ENCODE measurements at places on chromosomes 3 and 15.

DNA sequence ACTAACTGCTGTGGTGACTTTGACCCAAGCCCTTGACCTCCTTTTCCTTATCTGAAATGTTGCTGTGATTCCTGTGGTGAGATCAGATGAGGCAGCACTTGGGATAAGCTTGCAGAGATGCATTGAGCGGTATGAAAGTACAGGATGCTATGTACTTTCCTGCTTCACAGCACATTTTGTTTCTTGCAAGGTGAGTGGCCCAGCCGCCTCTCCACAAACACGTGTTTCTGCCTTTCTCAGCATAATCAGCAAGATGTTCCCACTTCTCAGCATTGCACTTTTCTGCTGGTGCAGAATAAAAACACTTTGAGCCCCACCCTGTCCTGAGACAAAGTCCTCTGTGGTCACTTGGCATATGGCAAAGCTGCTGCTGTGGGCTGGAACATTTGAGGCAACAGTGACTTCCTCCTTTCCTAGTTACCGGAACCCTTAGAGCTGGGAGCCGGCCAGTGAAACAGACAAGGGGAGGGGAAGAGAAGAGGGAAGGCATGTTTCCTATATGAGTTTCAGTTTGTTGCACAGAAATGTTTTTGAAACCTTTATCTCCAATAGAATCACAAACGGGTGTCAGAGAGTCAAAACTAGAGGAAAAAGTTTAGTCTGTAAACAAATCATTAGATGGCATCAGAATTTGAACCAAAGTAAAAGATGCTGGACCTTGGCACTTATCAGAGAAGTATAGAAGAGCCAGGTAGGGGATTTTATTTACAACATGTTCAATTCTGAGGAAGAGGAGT lies 5.0 kb downstream of the NUDT16 start:
- no peak overlapping the region for H3K4me3 ChIP-seq
- H3K27ac ChIP-seq: peak overlapping the region; percentile 38
- peaks cover 4% of the 10 kb centered on the region for H3K27me3 ChIP-seq
- H3K36me3 ChIP-seq: peaks cover 15% of the 10 kb centered on the region
- H3K4me1 ChIP-seq: peaks cover 27% of the 10 kb centered on the region

- H3K36me3 ChIP-seq: no peaks in the 10 kb centered on the region
- H3K4me1 ChIP-seq: no peaks in the 10 kb centered on the region
- DNase-seq: no peak
- H3K27ac ChIP-seq: no peak overlapping the region
These were observed 428.8 kb downstream of the PYDC2 start for GRCh38 chr3:191889756-191890155.

DNA sequence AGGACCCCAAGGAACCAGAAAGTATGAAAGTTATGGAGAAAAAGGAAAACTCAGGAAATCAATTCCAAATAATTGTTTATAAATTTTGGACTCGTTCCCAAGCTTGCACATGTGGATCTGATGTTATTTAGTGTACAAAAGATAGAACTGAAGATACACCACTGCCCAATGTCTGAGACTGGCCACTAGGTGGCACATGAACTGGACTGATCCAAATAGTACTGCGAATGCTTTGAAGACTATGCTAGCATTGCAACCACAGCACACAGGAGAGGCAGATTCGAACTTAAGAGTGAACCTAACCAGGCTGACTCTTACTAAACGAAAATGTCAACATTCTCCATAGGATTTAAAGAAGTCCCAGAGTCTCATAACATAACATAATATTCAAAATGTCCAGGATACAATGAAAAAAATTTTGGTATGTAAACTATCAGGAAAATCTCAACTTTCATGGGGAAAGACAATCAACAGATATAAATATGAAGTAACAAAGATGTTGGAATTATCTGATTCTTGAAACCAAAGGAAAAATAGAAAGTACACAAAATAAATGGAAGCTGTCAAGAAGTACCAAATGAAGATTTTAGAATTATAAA lies 596.7 kb downstream of the FGF12 start:
- DNase-seq: peak; percentile 26
- H3K36me3 ChIP-seq: no peaks in the 10 kb centered on the region
- no peaks in the 10 kb centered on the region for H3K27me3 ChIP-seq
- no peak overlapping the region for H3K4me3 ChIP-seq
- no peak overlapping the region for H3K27ac ChIP-seq
- no peaks in the 10 kb centered on the region for H3K4me1 ChIP-seq

DNA sequence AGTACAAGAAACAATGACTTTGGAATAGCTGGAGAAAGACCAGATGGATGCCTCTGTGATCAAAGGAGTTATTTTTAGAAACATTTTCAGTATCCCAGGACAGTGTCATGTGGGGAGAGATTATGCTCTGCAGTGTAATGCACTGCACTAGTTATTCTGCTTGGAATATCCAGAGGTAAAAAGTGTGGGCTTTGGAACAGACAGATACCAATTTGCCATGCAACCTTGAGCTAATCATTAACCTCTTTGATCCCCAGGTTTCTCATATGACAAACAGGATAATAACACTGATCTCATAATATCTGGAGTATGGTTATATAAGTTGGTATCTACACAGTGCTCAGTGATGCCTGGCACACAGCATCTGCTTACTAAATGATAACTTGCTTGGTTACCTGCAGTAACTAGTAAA lies 12.2 kb upstream of the SLC7A14 start:
- no peaks in the 10 kb centered on the region for H3K4me1 ChIP-seq
- no peak overlapping the region for H3K27ac ChIP-seq
- H3K27me3 ChIP-seq: no peaks in the 10 kb centered on the region
- H3K36me3 ChIP-seq: no peaks in the 10 kb centered on the region

DNA sequence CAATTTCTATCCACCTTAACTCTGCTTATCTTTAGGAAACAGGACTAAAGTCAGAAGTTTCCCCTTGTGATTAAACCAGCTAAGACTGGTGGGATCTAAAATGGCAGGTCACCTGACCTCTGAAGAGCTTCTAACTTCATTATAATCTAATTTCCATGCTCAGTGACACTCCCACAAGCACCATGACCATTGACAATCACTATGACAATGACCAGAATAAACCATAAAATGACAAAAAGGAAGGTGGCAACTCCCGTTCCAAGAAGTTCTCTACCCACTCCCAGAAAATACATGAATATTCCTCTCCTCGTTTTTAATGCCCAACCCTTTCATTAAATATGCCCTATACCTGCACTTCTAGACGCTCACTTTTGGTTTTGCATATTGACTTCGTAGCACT lies 471.2 kb upstream of the CCDC54 start:
- H3K27ac ChIP-seq: no peak overlapping the region
- H3K36me3 ChIP-seq: no peaks in the 10 kb centered on the region
- no peak for DNase-seq
- no peak overlapping the region for H3K4me3 ChIP-seq
- no peaks in the 10 kb centered on the region for H3K4me1 ChIP-seq
- H3K27me3 ChIP-seq: no peaks in the 10 kb centered on the region

- peaks cover 42% of the 10 kb centered on the region for H3K36me3 ChIP-seq
- no peaks in the 10 kb centered on the region for H3K27me3 ChIP-seq
- peaks cover 6% of the 10 kb centered on the region for H3K4me1 ChIP-seq
- no peak for DNase-seq
These were observed 15.4 kb downstream of the DLG1 start for GRCh38 chr3:197283045-197283444.

DNA sequence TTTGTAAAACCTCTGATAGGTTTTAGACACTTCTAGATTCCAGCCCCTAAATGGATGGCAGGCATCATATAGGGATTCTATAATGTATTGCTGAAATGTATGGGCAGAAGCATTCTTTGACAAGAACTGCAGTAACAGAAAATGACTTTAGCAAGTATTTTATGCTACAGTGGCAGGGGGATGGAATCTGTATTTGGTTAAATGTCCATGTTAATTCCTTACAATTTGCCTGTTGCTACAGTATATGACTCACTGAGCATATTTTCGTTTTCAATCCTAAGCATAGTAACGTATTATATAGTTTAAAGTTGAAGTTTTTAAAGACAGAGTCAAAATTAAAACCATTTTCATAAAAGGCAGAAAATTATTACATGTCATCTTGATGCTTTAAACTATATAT lies 150.1 kb downstream of the MEX3B start:
- no peaks in the 10 kb centered on the region for H3K36me3 ChIP-seq
- H3K27me3 ChIP-seq: no peaks in the 10 kb centered on the region
- DNase-seq: no peak
- no peak overlapping the region for H3K27ac ChIP-seq
- no peak overlapping the region for H3K4me3 ChIP-seq

- H3K27me3 ChIP-seq: no peaks in the 10 kb centered on the region
- no peak overlapping the region for H3K4me3 ChIP-seq
- H3K27ac ChIP-seq: peak overlapping the region; percentile 81
- peaks cover 51% of the 10 kb centered on the region for H3K4me1 ChIP-seq
- peak; percentile 39 for DNase-seq
These were observed 6.9 kb upstream of the TNFSF10 start for GRCh38 chr3:172530101-172530561.

- no peak overlapping the region for H3K4me3 ChIP-seq
- H3K27me3 ChIP-seq: no peaks in the 10 kb centered on the region
- no peak for DNase-seq
- peaks cover 20% of the 10 kb centered on the region for H3K36me3 ChIP-seq
- no peak overlapping the region for H3K27ac ChIP-seq
These were observed 24.2 kb upstream of the HDC start for GRCh38 chr15:50289749-50290148.

- peaks cover 32% of the 10 kb centered on the region for H3K27me3 ChIP-seq
- H3K36me3 ChIP-seq: no peaks in the 10 kb centered on the region
- peak; percentile 42 for DNase-seq
- H3K4me1 ChIP-seq: peaks cover 18% of the 10 kb centered on the region
- H3K4me3 ChIP-seq: peak within 1 kb of the TSS; percentile 80
These were observed at the start of gene CYFIP1 for GRCh38 chr15:22980189-22981050. Gene CYFIP1 (minus strand): TSS chr15:22980368. CDS start chr15:22947285, 33,083 bp downstream.

DNA sequence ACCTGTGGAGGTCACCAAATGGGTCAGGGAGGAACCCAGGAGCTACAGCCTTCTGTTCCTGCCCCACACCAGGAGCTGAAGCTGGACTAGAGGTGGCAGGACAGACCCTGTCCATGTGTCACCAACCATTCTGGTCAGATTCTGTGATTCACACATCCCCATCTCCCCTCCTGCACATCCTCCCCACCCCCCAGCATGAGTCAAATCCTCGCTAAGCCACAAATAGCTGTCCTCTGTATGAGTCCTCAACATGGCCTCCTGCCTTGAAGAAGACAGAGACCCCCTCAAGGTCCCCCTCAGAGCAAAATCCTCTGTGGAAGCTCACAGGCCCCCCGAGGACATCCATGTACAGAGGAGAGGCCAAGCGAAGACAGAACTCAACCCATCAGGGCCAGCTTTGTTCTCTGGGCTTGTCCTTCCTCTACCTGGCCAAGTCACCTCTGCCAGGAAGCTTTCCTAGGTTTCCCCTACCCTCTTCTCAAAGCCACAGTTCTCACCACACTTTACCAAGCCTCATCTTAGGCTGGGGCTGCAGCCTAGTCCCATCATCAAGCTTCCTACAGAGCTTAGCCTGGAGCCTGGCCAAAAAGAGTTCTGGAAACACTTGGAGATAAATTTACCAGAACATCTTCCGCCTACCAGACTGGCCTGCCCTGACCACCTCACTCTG lies 17.1 kb downstream of the CACNA2D2 start:
- H3K4me1 ChIP-seq: no peaks in the 10 kb centered on the region
- H3K36me3 ChIP-seq: no peaks in the 10 kb centered on the region
- DNase-seq: no peak
- H3K27ac ChIP-seq: no peak overlapping the region
- no peak overlapping the region for H3K4me3 ChIP-seq
- H3K27me3 ChIP-seq: peaks cover 4% of the 10 kb centered on the region

DNA sequence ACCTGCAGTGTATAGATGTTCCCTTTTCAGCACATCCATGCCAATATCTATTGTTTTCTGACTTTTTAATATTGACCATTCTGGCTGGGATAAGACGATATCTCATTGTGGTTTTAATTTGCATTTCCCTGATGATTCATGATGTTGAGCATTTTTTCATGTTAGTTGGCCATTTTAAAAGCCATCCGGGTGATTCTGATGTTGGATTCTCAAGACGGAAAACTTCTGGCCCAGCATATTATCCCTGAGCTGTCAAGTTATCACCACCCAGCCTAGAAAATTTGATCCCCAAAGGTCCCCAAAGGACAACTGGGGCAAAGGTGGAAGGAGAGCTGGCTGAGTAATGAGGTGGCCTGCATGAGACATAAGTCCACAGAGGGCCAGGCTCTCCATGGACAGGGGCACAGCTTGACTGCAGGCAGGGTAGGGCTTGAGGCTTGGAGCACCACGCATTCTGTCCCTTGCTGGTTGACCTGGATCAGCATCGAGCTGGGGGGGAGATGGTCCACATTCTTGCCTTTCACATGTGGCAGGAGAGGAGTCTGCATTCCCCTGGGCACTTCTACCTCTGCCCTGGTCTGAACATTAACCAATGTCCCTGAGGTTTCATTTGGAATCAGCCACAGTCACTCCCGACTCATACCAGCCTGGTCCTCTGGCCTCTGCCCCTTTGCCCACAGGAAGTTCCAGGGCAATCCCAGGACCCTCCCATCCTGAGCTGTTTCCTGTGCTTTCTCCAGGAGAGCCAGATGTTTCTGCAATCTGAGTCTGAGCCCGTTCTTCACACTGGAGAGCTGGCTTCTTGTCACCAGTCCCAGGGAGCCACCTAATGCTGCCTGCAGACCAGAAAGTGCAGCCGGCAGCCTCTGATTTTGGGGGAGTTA lies 69.2 kb downstream of the ISG20 start:
- H3K27ac ChIP-seq: no peak overlapping the region
- DNase-seq: no peak
- H3K4me3 ChIP-seq: no peak overlapping the region
- H3K27me3 ChIP-seq: peaks cover 76% of the 10 kb centered on the region
- no peaks in the 10 kb centered on the region for H3K36me3 ChIP-seq

DNA sequence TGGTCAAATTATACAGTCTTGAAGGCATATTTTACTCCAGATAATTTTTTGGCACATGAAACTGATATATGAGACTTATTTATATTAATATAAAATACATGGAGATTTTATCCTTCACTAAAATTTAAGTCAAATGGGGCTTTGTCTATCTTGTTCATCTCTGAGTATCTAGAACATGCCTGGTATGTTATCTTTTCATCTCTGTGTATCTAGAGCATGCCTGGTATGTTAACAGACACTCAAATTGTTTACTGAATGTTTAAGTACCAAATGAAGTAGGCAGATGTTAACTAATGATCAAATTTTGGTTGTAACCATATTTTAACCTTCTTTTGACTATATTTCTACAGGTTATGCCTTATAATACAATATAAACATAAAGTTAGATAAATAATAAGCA lies 7.7 kb downstream of the GTF2A2 start:
- H3K27ac ChIP-seq: no peak overlapping the region
- no peak for DNase-seq
- no peak overlapping the region for H3K4me3 ChIP-seq

GRCh38 chr15:93033434-93034045 lies 55.5 kb downstream of the RGMA start:
- peak; percentile 16 for DNase-seq
- H3K36me3 ChIP-seq: peaks cover 1% of the 10 kb centered on the region
- H3K27ac ChIP-seq: no peak overlapping the region
- H3K4me1 ChIP-seq: peaks cover 12% of the 10 kb centered on the region
- H3K27me3 ChIP-seq: peaks cover 3% of the 10 kb centered on the region

- no peaks in the 10 kb centered on the region for H3K4me1 ChIP-seq
- H3K4me3 ChIP-seq: no peak overlapping the region
These were observed 418.3 kb downstream of the OTOL1 start for GRCh38 chr3:161914703-161915417.
